Activated CD4-positive, alpha-beta T cell treated with anti-CD3 and anti-CD28 coated beads, Interleukin-2, amount 10 ng/mL, durations not matched to agents 7 days and 5 days (primary cell): ENCODE measurements at places on chromosomes 4 and X. TPM values are rescaled to one million over a fixed set of nuclear protein-coding genes. Genes with fewer than 3 reads are reported as not detected.

TCEAL8 gene
- 48.1 TPM for total RNA-seq

CCDC110 gene
- total RNA-seq = not detected

PCDH11X gene
- not detected for total RNA-seq

PNMA5 gene
- total RNA-seq = 0.06 TPM

NAT8L gene
- 0.07 TPM for total RNA-seq

SLITRK4 gene
- not detected for total RNA-seq

TKTL2 gene
- not detected for total RNA-seq

PABPC1L2B gene
- not detected for total RNA-seq

SATL1 gene
- total RNA-seq = not detected

RBBP7 gene
- 191 TPM for total RNA-seq

TMPRSS11F gene
- total RNA-seq = not detected

SMS gene
- 60.8 TPM for total RNA-seq

NPFFR2 gene
- total RNA-seq = not detected

PF4V1 gene
- not detected for total RNA-seq

HTN3 gene
- total RNA-seq = not detected

NUDT11 gene
- 0.37 TPM for total RNA-seq

GASK1B gene
- total RNA-seq = not detected

ARX gene
- total RNA-seq = not detected

SLC26A1 gene
- total RNA-seq = 0.48 TPM

NLGN4X gene
- total RNA-seq = 0.05 TPM

FGG gene
- total RNA-seq = not detected
